ENCODE measurements at places on chromosomes 4 and X.

- DNase-seq: no peak
These were observed 10.2 kb upstream of the CORIN start for GRCh38 chr4:47848041-47848440.

DNA sequence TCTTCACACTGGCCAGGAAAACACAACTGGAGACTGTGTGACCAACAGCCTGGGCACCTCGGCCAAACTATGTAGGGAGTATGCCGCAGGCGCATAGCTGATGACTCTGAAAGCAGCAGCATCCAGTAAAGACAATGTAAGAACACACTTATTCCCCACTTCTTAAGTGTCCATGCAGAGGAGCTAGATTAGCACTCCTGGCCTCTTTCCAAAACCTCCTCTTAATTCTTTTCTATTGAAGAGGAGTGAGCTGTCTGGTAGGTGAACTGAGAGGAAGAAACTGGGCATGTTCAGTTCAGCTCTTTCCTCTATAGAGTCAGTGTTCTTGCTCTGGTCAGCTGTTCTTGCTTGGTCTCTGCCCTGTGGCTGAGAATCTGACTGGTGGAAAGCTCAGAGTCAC lies 21.1 kb downstream of the NMU start:
- no peak for DNase-seq

DNA sequence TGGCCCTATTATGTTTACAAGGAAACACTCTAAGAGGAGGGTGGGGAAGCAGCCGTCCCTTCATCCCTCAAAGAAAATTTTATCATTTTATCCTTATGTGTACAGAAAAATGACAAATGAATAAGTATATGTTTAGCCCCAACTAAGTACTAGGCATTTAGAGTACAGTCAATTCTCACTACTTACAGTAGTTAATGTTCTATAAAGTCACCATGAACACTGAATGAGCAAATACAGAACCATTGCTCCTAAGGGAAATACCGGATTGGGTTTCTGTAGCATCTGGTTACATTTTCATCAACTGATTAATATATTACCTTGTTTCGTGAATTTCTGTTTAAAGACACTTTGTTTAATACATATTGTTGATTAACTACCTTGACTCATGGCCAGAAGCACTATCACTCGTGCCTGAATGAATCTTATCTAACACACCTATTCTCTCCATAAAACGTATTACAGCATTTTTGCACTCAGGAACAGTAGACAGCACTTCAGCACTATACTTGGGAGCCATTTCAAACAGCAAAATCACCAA lies 109.3 kb downstream of the ASB9 start:
- DNase-seq: no peak

DNA sequence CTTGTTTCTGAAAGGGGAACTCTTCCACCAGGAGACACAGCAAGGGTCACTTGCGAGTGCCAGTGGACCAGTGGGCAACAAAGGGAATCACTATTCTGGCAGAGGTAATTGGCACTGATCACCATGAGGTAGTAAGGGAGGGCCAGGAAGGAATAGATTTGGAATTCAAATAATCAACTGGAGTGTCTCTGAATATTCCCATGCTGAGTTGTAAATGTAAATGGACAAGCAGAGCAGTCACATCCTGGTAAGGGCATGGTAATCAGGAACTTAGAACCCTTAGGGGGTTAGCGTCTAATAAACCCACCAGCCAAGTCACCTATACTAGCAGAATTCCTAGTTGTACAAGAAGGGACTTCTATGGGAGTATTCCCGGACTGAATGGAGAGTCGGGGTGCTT lies 178.5 kb upstream of the UGT8 start:
- DNase-seq: no peak

DNA sequence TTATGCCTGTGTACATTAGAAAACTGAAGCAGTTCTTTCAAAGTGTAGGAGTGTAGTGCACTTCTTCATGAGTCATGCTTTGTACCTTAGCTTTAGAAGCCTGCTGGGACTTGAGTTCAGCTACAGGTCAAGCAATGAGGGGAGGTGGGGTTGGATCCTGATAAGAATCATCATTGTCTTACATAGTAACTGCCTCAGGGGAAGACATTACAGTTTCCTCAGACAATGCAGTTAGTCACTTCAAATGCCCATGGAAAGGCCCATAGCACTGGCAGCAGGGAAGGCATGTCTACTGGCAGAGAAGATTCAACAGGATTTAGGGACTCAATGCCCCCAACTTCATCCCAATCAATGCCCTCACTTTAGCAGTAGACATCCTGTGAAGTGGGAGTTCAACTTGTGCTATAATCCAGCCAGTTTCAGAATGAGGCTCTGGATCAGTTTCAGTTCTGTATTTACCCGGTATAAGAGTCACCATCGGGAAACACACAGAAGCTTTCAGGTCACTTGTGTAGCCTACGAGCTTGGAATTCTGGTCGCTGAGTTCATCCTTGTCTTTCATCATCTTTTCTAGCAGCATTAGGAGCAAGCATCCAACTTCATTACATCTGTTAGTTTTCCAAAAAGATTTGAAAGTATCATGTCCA lies 1216.5 kb downstream of the RAPGEF2 start:
- no peak for DNase-seq

GRCh38 chr4:156195914-156196313 lies 242.2 kb upstream of the CTSO start:
- no peak for DNase-seq

DNA sequence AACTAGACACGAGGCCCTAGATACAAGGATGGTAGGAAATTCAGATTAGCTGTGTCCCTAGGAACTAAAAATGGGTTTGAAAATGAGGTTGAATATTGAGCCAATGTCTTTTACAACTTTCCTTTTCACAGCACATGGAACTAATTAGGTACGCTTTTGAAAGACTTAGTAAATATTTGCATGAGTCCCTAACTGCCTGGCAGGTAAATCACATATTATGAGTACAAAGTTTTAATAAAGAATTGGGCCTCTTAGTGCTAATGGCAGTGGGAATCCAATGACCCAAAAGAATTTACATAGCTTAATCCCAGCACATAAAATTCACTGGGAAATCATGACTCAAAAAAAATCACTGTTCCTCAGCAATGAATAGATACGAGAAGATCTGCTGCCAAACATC lies 16.8 kb downstream of the MUC7 start:
- no peak for DNase-seq

DNA sequence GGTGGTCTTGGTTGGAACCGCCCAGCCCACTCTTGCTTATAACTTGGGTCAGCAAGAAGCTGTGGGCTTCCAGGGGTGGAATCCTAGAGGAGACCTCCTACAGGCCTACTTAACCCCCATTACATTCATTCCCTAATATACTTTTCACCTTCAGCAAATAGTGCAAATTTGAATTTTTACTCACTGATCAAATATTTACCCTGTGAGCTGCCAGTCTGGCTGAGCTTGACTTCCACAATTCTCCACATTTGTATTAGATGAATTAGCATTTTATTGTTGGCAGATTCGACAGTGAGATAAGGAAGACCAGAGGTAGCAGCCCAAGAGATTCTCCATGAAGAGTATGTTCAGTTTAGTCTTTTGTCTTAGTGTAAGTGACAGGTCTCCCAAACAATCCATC lies 199.6 kb downstream of the BCOR start:
- DNase-seq: no peak

DNA sequence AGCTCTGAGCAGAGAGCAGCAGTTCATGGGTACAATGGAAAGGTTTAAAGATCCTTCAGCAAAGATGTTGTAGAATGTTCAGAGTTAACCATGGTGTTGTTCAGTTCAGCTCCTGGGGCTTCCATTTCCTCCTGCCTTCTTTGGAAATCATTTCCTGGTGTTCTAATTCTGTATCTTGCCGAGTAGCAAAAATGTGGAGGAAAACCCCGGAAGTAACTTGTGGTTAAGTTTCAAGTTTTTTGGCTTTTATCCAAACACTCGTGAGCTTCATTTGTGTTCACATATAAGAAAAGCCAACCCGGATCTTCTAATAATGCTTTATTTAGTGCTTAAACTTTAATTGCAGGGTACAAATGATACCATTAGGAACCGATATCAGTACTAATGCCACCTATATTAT lies 33.6 kb upstream of the ARX start:
- DNase-seq: peak; percentile 64

GRCh38 chrX:132090403-132091159 lies 37.2 kb downstream of the FRMD7 start:
- DNase-seq: no peak

DNA sequence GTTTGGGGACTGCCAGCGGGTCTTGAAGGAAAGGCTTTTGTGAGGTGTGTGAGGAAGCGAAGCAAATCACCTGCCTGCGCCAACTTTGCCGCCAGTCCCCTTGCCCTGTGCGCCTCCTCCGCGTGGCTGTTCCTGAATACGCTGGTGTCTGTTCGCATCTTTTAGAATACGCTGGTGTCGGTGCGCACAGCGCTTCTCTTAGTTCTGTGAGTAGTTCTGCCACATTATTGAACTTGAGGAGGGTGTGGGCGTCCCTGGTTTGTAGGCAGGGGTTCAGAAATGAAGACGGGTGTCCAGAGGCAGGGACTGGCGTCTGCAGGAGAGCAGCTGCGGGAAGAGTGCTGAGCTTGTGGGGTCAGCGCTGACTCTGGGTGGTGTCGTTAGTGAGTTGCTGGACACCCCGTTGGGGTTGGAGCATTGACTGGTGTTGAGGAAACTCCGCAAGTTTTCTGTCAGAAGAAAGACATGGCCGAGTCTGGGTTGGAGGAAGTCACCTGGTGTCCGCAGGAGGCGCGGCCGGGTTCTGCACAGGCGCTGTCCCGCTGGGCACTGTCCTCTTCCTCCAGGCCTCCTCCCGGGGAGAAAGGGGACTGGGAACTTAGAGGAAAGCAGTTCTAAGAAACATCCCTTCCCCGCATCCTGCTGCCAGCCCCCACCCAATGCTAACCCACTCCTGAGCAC lies 930 bp downstream of the ZNF718 start:
- DNase-seq: no peak

GRCh38 chrX:1542994-1543725 lies 6.2 kb upstream of the P2RY8 start:
- no peak for DNase-seq

- no peak for DNase-seq
These were observed 76.8 kb downstream of the DCHS2 start for GRCh38 chr4:154414796-154415195.

DNA sequence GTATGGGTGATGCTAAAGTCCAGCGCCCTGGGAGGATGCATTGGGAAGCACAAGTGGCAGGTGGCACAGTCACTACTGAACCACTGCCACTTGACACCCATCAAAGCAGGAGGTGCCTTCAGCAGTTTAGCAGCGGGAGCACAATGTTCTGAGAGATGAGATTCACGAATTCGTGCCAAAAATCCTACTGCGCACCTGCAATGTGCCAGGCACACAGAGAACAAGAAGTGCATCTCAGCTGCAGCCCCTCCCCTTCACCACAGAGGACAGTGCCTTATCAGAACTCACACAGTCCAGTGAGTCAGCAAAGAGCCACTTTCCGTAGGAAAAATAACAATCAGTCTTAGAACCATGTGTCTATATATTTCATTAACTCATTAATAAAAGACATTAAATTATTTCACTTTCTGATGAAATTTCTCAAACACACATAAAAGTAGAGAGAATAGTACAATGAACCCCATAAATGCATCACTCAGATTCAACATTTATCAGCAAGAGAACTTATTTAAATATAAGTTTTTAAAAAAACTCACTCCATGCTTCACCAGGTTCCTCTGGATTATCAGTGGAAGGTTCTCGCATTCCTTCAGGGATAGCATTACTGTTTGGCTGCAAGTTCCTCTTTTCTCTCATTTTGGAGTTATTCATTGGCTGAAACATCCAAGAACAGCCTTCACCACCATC lies 47.0 kb downstream of the BEND2 start:
- DNase-seq: no peak

DNA sequence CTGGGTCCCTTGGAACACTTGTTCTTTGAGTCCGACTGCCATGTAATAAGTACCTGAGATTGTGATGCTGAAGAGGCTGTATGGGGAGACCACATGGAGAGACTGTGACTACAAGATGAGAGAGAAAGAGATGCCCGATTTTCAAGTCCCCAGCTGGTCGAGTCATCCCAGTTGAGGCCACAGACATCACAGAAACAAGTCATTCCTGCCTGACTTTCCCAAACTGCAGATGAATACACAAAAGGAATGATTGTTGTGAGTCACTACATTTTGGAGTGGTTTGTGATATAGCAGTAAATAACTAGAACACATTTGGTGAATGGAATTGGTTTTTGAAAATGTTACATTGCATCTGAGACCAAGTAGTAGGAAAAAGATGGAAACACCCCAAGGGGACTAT lies 9.0 kb upstream of the YIPF7 start:
- no peak for DNase-seq

DNA sequence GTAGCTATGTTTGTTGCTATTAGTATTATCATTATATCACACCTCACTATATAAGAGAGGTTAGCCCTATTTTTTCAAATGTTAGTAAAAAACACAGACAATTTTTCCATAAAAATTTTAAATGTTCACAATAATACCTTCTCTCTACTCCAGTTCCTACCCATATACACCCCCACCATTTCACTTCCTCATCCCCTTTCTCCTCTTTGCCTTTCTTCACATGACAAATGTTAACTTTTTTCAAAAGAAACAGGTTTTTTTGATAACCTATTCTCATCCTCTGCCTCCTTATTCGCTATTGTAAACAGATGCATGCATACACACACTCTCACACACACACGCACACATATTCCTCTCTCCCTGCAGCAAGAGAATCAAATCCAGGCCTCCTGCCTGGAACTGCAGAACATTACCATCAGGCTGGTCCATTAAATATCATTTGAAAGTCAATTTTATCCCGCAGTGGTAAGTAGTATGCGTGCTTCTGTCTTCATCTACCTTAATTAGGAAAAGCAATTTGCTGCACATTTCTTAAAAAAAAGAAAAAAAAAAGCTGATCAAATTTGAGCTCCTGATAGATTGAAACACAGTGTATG lies 55.5 kb downstream of the MID1IP1 start:
- no peak for DNase-seq

DNA sequence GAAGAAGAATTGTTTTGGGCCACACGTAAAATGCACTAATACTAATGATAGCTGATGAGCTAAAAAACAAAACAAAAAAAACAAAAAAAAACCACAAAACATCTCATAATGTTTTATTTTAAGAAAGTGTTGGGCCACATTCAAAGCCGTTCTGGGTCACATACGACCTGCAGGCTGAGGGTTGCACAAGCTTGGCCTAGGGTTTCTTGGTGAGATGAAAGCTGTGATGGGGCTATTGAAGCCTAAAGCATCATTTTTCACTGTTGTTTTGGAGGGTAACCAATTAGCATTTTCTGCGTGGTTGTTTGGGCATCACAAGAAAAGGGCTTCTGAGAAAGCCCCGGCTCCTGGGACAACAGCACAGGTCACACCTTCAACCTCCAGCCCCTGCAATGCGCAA lies 42.5 kb upstream of the ZNF157 start:
- DNase-seq: no peak

DNA sequence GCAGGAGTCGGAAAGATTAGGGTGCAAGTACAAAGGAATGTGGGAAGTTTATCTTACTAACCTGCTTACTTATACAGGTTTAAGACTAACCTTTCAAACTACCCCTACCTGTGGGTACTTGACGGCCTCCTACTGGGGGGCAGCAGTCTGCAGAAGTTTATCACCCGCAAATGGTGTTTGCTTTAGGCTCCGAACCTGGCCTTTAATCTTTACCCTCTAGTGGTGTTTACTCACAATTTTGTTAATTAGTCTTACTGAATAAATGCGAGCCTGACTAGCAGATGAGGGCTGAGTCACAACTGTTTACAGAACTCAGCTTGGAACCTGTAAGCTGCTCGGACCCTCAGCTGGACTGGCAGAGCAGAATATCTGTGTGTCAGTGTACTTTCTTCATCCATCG lies 204.2 kb upstream of the GPRIN3 start:
- DNase-seq: no peak

Measured in Jurkat, Clone E6-1 (cell line).